ENCODE measurements at places on chromosomes 4 and X.

GRCh38 chrX:112759966-112760365 is 80.2 kb upstream of the LHFPL1 start:
- no peak for DNase-seq

GRCh38 chrX:150429594-150429993 is 66.5 kb downstream of the MAMLD1 start:
- DNase-seq, result peak; percentile 43

DNA sequence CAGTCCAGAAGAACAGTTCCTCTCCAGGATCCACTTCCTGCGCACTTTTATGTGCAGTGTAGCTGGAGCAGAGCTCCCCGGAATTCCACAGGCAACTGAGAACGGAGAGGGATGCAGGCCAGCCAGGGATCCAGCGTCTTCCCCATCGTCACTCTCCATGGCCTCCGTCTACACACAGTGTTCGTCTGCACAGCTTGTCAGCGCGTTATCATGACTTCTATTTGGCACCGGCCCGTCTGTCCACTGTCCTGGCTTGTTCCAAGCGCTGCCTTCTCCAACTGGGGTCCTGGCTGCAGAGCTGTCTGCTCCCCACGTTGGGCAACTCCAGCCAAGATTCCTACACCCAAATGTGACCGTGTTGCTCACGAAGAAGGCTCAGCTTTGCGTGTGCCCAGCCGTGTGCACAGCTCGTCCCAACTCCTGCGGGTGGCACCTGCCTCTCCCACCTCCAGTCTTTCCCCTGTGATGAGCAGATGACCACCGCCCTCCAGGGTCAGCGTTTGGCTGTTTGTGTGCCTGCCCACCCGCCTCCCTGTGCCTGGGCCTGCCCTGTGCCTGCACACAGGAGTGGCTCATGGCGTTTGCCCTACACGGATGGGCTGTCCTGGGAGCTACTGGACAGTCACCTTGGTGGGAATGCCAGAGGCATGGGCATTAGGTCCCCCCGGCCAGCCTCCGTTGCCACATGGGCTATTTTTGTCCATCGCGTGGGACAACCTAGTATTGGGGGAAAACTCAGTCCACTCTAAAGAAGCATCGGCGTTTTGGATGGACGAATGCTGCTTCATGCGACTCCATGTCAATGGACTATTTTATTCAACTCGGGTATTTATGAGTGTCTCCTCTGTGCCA is 2.2 kb upstream of the CTBP1 start:
- DNase-seq, result no peak

DNA sequence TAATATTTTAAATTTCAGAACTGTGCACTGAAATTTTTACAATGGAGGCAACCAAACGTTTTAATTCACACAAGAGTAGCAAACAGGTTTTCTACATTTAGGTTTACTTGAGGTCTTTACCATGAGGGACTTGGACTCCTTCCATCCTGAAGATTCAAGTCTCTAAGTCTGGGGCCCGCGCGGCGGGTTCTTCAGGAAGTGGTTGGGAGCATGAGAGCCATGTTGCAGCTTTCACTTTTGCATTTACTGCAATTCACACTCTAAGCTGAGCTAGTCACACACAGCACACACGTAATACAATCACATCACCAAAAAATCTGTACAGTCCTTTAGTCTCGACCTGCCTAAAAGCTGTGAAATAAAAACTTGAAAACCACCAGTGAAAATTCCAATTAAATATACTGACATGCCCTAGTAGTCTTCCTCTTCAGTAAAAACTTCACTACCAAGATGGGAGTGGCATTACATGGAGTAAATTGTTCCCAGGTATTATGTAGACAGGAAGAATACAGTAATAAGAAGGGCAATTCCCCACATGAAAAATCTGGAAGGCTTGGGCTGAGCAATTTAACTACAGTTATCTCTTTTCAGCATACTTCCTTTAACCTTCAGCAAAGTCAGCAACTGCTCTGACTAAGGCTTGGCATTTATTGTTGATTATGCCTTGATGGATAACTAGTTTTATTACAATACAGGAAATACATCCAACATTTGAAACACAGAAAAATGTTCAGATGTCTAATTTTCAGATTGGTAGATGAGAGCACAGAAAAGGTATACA is 571.1 kb upstream of the DIPK2B start:
- no peak for DNase-seq

DNA sequence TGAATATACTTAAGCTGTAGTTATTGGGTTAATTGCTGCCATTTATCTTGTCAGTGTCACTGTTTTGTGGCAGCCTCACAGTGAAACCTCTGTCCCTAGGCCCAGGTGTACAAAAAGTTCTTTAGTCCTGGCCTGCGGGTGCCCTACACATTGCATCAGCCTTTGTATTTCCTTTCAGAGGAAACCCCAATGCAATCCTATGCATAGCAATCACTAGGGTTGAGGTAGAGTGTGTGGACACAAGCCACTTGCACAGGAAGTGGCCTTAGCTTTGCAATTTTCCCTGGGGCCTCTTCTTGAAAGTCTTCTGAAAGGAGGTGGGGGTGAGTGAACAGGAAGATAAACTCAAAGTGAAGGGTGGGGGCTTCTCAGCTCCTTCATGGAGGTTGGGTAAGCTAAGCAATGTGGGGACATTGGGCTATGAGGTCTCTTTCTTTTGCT is 27.8 kb downstream of the VSIG4 start:
- DNase-seq, result peak; percentile 75

- DNase-seq, result no peak
Observed at GRCh38 chr4:244471-244870, 60.8 kb downstream of the ZNF732 start.

DNA sequence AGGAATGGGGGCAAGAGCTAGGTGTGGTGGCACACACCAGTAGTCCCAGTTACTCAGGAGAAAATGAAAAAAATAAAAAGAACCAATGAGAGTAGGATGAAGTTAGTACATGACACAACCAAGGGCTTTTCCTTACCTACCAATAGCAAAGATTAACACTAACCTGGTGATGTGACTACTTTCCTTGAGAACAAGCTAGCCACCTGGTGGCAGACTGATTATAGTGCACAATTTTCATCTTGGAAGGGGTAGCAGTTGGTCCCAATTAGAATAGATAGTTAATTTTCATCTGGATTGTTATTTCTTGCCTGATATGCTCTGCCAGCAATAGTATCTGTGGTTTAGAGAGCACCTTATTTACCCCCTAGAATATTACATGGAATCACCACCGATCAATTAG is 1216.8 kb upstream of the PABPC4L start:
- no peak for DNase-seq

GRCh38 chrX:11040405-11040804 is 70.7 kb upstream of the HCCS start:
- no peak for DNase-seq

- no peak for DNase-seq
Observed at GRCh38 chrX:35696760-35697234, 101.3 kb upstream of the MAGEB16 start.

DNA sequence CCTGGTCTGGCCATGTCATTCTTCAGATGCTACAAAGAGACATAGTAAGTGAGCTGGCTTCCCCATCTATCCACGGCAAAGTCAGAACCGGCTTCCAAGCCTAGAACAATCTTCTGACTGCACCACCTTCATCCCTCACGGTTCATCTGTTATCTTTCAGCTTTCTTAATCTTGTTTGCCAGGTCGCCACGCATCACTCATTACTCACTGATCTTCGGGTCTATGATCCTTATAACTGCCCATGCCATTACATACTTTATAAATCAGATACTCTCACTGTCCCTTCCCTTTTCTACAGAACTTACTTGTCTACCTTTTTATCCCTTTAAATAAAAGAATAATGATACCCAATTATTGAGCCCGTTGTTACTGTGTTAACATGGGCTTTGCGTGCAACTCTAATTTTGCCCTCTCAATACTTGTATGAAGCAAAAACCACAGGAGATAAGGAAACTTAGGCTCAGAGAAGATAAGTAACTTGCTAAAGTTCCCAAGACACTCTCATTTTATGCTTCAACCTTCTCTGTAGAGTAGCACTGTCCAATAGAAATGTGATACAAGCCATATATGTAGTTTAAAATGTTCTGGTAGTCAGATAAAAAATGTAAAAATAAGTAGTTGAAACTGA is 171.7 kb downstream of the AMELX start:
- DNase-seq, result no peak

- no peak for DNase-seq
Observed at GRCh38 chrX:8755116-8755515, 23.2 kb upstream of the ANOS1 start.

GRCh38 chrX:19899217-19899788 is 11.9 kb upstream of the SH3KBP1 start:
- DNase-seq, result no peak

DNA sequence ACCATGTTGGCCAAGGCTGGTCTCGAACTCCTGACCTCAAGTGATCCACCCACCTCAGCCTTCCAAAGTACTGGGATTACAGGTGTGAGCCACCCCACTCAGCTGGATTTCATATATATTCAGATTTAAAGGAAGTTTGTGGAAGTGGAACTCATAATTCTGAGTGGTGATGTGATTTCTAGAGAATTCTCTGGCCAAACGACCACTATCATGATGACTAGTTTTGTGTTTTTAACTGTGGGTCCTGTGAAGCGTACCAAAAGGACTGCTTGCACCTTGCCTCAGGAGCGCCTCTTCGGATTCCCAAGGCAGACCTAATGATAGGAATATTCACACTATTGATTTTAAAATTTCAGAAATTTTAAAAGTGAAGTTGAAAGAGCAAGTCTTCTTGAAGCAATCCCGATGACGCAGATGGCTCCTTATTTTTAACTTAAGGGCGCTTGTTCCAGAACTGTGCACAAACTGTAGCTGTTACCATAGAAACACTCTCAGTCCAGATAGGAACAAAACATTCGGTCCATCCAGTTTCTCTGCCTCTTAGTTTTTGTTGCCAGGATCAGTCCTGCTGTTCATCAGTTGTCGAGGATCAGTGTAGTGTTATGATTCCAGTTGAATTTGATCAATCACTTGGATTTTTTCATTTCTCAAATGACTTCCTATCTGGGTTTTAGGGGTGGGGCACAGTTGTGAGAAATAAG is 51.7 kb upstream of the CLCN4 start:
- no peak for DNase-seq
